ENCODE measurements at places on chromosomes 6 and 20.
A peak's percentile ranks its signal among the peaks of the same experiment; 100 is the strongest.

GRCh38 chr20:21496452-21496851 lies 17.4 kb downstream of the NKX2-2 start:
- no peak for DNase-seq

GRCh38 chr6:5569491-5569890 lies 308.2 kb downstream of the FARS2 start:
- no peak for DNase-seq

DNA sequence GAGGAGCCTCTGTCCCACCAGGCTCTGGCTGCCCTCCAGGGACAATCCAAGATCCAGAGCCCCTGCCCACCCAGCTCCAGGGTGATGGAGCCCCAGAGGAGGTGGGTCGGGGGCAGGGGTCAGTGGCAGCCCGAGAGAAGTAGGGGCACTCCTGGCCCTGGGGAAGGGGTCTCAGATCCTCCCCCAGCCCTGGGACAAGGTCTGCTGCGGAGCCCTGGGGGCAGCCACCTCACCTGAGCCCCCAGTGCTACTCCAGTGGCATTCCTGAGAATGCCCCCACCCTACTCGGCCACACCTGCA lies 2.7 kb upstream of the LAMA5 start:
- no peak for DNase-seq

DNA sequence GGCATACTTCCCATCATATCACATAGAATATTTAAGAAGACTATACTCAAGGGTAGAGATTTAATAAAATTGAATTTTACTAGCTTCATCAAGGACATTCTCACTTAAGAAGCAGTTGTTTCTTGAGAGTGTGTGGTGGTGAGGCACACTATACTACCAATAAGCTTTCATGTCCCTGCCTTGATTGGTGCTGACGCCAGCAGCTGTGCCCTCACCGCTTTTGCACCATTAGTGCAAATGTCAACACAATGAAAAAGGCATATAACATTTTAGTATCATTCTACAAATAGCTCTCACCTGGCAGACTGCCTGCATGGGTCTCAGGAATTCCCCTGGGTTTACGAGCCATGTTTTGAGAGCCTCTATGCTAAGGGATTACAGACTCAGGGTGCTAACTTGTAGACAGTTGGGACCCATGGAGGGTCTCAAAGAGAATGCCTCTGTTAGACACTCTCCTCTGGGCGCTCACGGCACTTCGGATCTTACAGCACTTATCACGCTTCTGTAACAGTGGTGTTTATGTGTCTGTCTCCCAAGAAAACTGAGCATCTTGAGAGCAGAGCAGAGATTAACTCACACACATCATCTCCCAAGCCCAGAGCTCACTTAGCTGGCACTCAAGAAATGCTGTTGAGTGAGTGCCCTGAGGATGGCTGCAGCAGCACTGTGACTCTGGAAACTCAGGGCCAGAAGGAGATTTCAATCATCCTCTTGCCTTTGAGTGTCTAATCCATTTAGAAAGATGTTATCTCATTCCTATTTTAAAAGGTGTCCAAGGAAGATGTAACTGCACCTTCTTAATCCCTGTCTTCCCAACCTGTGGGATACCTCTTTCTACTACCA lies 143.3 kb upstream of the GPR6 start:
- DNase-seq = no peak

- no peak for DNase-seq
These were observed 19.6 kb downstream of the RTN4IP1 start for GRCh38 chr6:106609699-106610098.

DNA sequence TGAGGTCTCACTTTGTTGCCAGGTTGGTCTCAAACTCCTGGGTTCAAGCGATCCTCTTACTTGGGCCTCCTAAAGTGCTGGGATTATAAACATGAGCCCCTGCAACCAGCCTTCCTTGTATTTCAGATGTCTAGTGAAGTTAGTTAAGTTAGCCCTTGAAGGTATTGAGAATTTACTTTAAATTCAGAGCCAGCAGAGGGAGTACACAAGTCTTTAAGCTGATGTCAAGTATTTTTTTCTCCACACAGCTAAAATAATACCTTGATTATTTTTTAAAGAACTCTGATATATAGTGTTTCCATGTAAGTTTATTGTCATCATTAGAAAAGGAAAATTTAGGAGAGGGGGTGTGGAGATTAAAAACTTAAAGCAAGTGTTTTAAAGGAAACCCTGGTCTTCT lies 9.8 kb downstream of the FOXO3 start:
- DNase-seq = peak; percentile 33

- DNase-seq = no peak
These were observed 85.4 kb upstream of the MYLIP start for GRCh38 chr6:16043171-16044135.

DNA sequence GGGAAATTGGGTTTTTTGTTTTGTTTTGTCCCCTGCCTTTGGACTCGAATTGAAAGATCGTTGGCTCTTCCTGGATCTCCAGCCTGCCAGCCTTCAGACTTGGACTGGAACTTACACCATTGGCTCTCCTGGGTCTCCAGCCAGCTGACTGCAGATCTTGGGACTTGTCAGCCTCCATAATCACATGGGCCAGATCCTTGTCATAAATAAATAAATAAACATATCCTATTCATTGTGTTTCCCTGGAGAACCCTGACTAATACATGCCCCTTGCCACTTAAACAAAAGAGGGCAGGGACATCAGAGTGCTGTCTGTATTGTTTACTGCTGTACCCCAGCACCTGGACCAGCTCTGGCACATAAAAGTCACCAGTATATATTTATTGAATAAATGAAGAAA lies 101.5 kb downstream of the CAP2 start:
- DNase-seq = no peak

DNA sequence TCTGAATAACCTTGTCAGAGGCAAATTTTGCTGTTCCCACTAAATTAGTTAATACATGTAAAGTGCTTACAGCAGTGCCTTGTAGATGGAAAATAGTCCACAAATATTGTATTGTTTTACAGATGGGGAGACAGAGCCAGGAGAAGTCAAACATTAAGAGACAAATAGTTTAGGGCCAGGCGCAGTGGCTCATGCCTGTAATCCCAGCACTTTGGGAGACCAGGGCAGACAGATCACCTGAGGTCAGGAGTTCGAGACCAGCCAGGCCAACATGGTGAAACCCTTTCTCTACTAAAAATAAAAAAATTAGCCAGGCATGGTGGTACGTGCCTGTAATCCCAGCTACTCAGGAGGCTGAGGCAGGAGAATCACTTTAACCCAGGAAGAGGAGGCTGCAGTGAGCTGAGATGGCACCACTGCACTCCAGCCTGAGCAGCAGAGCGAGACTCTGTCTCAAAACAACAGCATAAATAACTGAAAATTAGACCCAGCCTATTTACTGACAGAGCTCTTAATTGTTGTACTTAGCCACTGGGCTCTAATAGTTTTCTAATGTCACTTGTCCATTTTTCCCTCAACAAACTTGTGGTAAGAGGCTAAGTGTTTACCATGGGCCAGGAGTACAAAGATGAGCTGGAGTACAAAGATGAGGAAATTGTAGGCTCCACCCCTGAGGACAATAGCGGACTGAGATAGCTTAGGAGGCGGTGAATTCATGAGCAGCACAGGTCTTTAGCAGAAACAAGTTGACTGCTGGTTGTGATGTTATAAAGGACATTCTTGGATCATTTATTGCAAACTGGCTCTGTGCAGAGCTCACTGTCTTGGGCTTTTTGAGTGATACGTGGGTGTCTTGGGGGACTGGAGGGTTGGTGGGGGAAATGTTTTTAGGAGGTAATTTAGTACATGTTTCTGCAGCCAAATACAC lies 6.4 kb downstream of the ZSWIM3 start:
- no peak for DNase-seq

- DNase-seq = no peak
These were observed 12.5 kb downstream of the ENTPD6 start for GRCh38 chr20:25207960-25208534.

GRCh38 chr6:158906926-158907325 lies 87.8 kb upstream of the EZR start:
- DNase-seq = no peak

DNA sequence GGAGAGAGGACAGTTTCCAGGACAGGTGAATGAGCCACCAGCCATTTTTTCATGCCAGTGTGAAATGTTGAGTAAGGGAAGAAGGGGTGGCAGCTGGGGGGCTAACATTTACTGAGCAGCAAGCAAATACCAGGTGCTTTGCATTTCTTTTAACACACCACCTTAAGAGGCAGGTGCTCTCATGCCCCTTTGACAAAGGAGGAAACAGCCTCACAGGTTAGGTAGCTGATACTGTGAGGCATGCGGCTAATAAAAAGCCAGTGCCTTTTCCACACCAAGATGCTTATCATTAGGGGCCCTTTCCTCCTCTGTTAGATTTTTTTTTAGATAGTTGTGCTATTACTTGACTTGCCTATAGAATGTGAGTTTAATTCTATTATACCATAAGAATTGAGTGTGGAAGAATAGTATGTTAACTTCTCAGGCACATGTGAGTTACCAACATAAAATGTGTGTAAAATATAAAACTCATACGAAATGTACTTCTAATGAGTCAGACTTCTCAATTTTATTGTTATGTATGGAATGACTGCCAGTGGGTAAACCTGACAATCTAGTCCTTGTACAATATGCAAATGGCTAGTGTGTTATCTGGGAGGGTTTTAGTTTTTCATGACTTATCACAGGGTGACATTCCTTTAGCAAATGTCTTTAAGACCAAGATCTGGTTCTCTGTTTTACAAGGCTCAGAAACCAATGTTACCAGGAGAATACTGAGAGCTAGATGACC lies 260.0 kb downstream of the TMEM242 start:
- no peak for DNase-seq

DNA sequence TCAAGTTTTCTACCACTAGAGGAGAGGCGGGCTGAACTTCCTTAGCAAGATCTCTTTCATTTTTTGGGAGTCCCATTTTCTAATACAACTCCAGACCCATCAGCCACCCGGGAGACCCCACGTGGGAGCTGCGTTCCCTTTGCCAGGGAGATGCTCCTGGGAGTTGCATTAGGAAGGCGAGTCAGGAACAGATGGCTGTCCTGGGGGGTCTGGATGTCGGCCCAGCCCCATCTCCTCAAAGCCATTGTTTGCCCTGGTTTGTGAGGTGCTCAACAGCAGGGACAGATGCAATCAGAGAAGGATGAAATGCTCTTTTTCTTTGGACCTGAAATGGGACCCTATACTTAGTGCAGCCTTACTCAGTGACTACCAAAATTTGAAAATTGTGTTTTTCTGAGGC lies 39.4 kb downstream of the CARMIL1 start:
- no peak for DNase-seq

All from hematopoietic multipotent progenitor cell treated with erythropoietin and hydrocortisone succinate and interleukin-3 and kit ligand, for 15 days (in vitro differentiated cells).